Right renal pelvis (tissue), 4 donors: ENCODE measurements at places on chromosomes 11 and 22.
A peak's percentile ranks its signal among the peaks of the same experiment; 100 is the strongest.

DNA sequence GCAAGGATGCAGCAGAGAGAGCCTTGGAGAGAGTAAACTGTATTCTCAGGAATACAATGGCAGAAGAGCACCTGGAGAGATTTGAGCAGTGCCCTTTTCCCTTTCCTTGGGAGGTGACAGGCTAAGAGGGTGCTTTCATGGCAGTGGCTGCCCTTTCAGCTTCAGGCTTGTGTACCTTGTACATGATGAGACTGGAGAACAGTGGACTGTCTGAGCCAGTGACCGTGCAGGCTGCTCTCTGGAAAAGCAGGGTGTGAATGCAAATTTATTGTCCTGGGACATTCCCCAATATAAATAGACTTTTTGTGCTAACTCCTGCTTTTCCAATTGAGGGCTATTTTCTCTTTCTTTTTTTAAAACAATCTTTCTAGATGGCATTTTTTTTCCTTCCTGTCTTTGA, 99.3 kb downstream of the TRIM44 start:
- DNase-seq = no peak

GRCh38 chr22:44192098-44192815, 11.5 kb downstream of the PARVG start:
- no peak for DNase-seq

DNA sequence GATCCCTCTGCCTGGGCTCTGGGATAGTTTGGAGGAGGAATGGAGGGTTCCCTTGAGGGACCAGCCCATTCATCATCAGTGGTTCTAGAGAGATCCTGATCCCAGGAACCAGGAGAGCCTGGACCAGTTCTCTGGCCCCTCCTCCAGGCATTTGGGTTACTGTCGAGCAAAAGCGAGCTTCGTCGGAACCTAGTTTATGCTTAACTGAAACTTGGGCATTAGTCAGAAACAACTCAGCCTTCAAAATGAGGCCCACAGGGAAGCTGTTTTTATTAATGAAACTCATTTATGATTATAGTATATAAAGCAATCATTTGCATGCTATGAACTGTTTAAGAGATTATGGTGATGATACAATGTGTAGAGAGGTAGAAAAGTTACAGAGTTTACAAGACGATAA, 61.4 kb downstream of the LIF start:
- DNase-seq = no peak

DNA sequence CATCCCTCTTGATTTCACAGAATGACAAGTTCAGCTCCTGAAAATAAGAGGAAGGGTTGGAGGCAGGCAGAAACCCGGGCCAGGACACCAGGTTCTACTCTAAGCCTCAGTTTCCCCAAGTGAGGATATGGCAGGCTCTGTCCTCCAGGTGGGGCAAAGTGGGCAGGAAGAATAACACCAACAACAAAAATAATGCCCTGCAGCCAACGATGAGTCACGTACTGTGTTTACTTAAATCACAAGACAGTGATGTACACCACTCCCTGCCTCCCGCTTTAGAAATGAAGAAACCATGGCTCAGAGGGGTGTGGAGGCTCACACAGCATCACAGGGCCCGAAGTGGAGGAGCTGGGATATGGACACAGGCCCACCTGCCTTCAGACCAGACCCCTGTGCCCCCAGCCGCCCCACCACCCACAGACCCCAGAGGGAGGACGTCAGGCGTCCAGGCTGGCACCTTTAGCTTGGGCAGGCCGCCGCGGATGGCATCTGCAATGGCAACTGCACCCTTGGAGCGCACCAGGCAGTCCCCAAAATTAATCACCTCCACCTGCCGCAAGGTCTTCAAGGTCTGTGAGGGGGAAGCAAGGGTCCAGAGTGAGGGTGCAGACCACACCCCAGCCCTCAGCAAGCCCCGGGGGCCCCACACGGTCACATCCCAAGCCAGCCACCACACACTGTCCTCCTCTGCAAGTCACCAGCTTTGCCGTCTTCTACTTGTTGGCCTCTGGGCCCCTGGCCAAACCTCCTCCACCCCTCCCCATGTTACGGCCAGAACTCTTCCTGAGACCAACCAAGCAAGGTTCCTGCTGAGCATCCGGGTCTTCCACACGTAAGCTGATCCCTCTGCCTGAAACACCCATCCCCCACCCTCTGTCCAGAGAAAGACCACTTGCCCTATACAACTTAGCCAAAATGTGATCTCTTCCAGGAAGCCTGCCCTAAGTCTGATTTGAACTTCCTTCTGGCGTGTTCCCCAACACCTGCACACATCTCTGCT, 15.8 kb upstream of the CHADL start:
- no peak for DNase-seq

- DNase-seq = no peak
Measured at GRCh38 chr11:122797651-122798050, 40.6 kb upstream of the CRTAM start.

- no peak for DNase-seq
Measured at GRCh38 chr11:134652586-134653255, 240.7 kb upstream of the B3GAT1 start.

- no peak for DNase-seq
Measured at GRCh38 chr11:128198216-128198772, 389.1 kb downstream of the ETS1 start.

DNA sequence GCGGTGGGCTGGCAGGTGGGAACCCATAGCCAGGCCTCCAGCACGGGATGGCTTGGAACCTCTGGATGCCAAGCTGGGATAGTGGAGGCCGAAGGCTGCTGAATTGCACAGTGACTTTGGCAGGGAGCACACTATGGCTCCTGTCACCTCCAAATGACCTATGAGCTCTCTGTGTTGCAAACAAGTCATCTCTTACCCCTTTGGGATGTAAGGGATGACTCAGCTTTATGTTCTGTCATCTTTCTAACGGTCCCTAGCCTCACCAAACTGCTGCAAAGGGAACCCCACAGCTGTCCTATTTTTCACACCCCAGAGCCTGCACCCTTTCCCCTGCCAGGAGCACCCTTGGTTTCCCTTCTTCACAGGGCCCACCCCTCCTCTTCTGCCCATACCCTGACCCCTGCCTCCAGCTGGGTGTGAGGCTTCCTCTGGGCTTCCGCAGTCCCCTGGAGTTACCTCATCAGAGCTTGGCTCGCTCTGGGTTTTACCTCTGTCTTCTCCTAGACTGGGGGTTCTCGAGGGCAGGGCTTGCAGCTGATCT, 2.7 kb upstream of the SCUBE1 start:
- no peak for DNase-seq

DNA sequence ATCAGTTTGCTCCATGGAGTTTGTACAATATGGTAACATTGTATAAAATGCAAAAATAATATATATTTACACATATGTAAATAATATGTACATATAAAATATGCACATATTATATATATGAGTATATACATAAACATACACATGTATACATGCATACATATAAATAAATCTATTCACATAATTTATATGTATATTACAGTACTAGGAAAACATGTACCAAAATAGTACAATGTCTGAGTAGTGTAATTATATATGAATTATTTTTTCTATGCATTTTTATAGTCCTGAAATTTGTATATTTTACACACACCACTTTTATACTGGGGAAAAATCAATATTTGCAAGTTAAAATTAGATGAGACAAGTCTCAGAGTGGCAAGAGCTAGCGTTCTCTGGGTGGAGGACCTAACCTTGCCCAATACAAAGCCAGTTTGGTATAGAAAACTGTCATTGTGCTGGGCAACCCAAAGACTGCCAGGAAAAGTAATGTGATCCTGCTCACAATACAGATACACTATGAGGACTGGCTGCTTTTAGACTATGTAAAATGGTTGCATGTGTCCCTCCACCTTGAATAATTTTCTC, 889.4 kb downstream of the LRRC4C start:
- no peak for DNase-seq

GRCh38 chr11:75578977-75579376, 16.9 kb downstream of the SERPINH1 start:
- no peak for DNase-seq

DNA sequence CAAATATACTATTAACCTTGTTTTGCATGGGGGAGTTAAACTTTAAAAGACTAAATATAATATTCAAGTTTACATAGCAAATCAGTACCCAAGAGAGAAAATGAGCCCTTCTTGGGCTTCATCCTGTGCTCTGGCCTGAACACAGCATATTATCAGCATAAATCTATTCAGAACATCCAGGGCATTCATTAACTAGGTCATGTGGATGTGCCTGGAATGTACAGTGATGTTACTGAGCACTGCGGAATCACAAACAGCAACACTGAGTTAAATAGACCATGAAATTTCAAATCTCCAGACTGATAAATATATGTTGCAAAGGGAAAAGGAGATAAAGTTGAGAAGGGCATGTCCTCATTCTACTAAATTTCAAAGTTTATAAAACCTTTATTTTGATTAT, 426.4 kb downstream of the AASDHPPT start:
- DNase-seq = peak; percentile 18

GRCh38 chr11:134498326-134499139, 86.5 kb upstream of the B3GAT1 start:
- DNase-seq = no peak

DNA sequence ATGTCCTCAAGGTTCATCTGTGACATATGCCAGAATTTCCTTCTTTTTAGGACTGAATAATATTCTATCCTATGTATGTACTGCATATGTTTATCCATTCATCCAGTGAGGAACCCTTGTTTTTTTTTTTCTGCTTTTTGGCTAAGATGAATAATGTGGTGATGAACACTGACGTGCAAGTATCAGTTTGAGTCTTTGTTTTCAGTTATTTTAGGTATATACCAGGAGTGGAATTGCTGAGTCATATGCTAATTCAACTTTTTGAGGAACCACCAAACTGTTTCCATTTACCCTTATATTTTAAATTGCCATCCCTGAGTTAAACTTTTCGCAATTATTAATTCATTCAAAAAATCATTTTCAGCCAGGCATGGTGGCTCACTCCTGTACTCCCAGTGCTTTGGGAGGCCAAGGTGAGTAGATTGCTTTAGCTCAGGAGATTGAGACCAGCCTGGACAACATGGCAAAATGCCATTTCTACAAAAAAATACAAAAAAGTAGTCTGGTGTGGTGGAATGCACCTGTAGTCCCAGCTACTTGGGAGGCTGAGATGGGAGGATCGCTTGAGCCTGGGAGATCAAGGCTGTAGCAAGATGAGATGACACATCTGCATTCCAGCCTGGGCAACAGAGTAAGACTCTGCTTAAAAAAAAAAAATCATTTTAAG, 64.2 kb downstream of the MICAL2 start:
- no peak for DNase-seq
